ENCODE measurements at places on chromosomes 5 and 9.
A peak's percentile ranks its signal among the peaks of the same experiment; 100 is the strongest.

DNA sequence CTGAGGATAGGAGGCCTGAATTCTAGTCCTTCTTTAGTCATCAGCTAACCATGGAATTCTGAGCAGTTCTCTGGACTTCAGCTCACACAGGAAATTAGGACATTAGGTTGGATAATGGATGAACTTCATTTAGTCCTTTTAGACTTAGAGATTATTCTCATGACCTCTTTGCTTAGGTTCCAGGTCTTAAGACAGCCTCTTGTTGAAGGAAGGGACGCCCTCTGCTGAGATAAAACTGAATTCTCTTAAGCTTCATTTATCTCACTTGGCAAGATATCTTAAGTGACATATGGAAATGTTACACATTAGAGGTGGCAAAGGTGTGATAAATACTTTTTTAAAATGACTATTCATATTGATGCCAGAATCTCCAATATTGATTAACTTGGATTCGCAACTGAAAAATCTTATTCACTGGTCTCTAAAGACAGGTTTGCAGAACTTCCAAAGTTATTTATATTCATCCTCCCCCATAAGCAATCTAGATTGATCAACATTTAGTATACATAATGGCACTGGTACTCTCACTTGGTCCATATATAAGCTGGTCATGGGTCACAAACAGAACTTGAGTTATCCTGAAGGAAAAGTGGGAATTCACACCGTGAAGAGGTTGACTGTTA is 16.9 kb upstream of the ZNF366 start:
- no peak for DNase-seq

GRCh38 chr5:53041071-53041692 is 52.0 kb downstream of the ITGA2 start:
- DNase-seq, result no peak

GRCh38 chr5:1140171-1140817 is 28.4 kb upstream of the SLC12A7 start:
- peak; percentile 49 for DNase-seq

DNA sequence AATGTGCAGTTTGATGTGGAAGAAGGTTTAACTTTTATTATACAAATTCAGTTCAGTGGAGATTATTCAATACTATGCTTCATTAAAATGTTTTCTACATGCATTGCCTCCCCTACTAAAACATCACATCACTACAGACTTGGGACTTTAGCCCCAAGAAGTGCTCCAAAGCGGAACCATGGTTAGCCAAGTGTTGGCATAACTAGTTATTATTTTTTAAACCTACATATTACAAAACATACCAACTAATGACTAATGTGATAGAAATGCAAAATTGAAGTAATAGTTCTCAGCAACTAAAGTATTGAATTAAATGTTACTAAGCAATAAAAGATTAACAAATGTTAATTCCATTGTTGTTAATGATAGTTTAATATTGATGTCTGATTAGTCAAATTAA is 74.5 kb downstream of the XRCC4 start:
- DNase-seq, result no peak

DNA sequence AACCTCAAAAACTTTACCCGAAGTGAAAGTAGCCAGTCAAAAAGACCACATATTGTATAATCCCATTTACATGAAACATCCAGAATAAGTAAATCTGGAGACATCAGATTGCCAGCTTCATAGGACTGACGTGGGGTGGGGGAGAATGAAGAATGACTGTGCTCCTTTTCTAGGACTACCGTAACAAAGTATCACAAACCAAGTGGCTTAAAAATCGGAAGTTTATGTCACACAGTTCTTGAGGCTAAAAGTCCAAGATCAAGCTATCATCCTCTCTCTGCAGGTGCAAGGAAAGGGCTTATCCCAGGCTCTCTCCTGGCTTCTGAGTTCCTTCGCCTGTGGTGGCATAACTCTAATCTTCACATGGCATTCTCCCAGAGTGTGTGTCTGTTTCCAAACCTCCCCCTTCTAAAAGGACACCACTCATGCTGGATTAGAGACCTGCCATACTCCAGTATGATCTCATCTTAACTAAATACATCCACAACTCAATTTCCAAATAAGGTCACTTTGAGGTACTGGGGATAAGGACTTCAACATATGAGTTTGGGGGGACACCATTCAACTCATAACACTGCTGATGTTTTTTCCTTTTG is 25.5 kb downstream of the ADAM19 start:
- DNase-seq, result no peak

DNA sequence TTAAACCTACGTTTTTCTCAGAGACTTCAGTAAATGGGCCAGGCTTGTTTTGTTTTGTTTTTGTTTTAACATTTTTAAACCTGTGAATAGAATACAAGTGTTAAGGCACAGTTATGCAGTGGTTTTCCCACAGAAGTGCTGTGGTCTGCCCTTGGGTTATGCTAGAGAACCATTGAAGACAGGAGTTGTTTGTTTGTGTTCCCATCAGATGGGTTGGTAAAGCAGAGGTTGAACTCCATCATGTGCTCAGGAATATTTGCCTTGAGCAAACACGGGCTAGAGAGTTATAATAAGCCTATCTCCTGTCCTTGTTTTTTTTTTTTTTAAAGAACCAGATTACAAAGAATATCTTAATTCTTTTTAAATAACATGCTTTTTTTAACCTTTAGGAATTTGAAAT is 28.5 kb downstream of the RHOBTB3 start:
- DNase-seq, result no peak

DNA sequence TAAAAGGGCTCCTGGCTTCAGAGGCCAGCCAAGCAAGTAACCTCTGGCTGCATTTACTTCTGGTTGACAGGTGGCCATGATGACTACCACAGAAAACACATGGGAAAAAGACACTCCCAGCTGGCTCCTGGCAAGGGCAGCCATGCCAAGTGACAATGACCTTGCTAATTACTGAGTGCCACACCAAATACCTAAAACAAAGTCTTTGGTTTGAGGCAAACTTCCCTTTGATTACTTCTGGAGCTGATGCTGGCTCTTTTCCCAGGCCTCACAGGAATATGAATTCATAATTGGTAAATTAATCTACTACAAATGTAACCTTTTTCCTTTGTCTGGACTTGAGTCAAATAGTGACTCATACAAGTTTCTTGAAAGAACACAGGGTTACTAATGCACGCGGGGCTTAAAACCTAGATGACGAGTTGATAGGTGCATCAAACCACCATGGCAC is 61.0 kb downstream of the LPAR1 start:
- DNase-seq, result no peak

- no peak for DNase-seq
Observed at GRCh38 chr9:76456202-76456926, 2.6 kb upstream of the GCNT1 start.

DNA sequence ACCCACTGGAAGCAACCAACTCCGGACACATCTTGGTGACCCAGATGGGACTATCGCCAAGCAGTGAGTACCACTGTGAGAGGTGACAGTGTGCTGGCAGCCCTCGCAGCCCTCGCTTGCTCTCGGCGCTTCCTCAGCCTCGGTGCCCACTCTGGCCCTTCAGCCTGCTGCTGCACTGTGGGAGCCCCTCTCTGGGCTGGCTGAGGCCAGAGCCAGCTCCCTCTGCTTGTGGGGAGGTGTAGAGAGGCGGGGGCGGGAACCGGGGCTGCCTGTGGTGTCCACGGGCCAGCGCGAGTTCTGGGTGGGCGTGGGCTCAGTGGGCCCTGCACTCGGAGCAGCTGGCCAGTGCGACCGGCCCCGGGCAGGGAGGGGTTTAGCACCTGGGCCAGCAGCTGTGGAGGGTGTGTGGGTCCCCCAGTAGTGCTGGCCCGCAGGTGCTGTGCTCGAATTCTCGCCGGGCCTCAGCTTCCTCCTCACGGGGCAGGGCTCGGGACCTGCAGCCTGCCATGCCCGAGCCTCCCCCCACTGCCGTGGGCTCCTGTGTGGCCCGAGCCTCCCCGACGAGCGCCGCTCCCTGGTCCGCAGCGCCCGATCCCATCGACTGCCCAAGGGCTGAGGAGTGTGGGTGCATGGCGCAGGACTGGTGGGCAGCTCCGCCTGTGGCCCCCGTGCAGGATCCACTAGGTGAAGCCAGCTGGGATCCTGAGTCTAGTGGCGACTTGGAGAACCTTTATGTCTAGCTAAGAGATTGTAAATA is 78.5 kb upstream of the PLPP1 start:
- DNase-seq, result no peak

GRCh38 chr9:99114049-99114440 is 9.1 kb downstream of the TGFBR1 start:
- no peak for DNase-seq

GRCh38 chr5:126651013-126651577 is 50.3 kb downstream of the PHAX start:
- no peak for DNase-seq

- DNase-seq, result no peak
Observed at GRCh38 chr5:66426259-66427138, 169.7 kb upstream of the MAST4 start.

- DNase-seq, result no peak
Observed at GRCh38 chr9:131739959-131740648, at the start of gene RAPGEF1. RAPGEF1 (minus strand) TSS chr9:131740076; CDS start chr9:131739830, 246 bp downstream.

- DNase-seq, result no peak
Observed at GRCh38 chr5:138938526-138938925, 63.4 kb upstream of the LRRTM2 start.

DNA sequence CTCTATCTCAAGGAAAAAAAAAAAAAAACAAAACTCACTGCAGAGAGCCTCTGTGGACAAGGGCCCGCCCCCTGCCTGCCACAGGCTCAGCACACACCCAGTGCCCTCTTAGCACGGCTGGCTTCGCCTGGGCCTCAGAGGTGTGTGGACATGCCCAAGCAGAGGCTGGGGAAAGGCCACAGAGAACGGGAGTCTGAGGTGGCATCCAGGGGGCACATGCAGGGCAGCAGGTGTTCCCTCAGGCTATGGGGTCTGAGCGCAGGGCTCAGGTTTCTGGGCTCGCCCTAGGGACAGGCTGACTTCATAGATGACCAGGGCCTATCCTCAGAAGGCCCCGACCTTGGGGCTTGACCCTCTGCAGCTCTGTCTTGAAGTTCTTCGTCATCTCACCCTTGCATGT is 138.7 kb downstream of the ZNF354C start:
- no peak for DNase-seq

DNA sequence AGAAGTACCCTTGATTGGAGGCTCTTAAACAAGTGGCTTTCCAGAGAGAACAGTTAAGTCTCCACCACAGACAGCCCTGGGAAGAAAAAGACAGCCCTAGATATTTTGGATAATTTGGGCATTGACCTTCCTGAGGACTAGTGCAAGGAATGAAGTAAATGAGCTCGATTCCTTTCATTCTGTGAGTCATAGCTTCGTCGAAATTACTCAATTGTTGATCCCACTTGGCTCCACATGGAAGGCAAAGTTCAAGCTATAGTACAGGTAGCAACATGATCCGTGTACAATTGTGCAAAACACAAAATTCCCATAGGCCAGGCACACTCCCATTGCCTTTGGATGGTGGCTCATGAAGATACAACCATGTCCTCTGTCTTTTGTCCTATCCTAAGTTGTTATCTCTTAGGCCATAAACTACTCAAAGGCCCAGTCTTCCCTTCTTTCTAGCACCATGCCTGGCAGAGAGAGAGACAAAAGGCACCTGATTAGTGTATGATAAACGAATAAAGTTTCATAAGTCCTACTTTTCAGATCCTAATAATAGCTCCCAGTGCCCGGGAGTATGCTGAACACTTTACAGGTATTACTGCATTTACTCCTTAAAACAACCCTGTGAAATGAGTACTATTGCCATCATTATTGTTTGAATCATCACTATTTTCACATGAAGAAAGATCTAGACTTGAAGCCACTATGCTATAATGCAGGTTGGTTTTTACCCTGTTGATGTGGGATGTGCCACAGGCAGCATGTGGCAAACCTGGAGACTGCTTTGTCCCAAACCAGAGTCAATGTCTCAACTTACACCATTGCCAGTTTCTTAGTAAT is 116.7 kb upstream of the RANBP3L start:
- no peak for DNase-seq

DNA sequence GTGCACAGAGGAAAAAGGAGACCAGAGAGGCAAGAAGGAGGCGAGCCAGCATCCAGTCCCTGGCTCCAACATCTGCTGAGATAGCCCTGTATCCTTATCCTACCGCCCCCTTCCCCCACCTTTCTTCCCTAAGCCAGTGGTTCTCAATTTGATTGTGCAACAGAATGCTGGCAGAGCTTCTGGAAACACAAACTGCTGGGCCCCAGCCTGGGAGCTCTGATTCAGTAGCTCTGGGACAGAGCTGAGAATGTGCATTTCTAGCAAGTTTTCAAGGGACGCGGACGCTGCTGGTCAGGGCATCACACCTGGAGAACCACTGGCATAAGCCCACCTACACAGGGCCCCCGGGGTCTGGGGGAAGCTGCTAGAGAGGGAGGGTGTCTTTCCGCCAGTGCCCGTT is 21.1 kb downstream of the AK8 start:
- DNase-seq, result no peak

DNA sequence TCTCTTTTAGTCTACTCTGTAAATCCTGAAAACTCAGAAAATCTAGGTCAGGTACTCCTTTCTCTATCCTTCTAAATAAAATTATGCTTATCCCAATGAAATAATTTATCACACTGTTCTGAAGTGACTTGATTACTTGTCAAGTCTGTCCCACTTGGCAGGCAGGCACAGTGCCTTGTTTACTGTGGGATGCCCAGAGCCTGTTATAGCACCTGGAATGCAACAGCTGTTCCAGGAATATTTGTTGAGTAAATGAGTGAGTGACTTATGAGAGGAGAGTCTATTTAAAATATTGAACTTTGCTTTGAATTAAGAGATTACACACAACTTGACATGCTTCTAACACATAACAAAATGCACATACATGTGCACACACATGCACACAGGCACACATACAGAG is 130.0 kb downstream of the MPDZ start:
- DNase-seq, result no peak

DNA sequence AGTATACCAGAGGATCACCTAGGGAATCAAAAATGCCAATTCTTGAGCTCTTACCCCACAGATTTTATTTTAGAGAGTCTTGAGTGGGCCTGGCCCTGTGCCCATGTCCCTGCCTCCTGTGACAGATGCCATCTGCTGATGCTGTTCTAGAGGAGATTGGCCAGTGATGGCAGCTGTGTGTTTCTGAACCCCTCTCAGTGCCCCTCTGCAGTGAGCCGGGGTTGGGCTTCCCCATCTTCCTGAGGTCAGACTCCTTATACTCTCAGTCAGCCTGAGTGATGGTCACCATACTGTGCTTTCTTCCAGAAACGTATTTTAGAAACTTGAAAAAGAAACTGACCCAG is 6.1 kb downstream of the PTCD2 start:
- no peak for DNase-seq

- no peak for DNase-seq
Observed at GRCh38 chr5:136620016-136620419, 254.7 kb upstream of the TRPC7 start.

All from NCI-H187 treated with DMSO at 0.1 percent for 48 hours (cell line).